Stimulated activated CD4-positive, alpha-beta T cell treated with anti-CD3 and anti-CD28 coated beads, Interleukin-15, amount 100 ng/mL, for 48 hours (primary cell): ENCODE measurements at places on chromosomes 2 and 18.

DNA sequence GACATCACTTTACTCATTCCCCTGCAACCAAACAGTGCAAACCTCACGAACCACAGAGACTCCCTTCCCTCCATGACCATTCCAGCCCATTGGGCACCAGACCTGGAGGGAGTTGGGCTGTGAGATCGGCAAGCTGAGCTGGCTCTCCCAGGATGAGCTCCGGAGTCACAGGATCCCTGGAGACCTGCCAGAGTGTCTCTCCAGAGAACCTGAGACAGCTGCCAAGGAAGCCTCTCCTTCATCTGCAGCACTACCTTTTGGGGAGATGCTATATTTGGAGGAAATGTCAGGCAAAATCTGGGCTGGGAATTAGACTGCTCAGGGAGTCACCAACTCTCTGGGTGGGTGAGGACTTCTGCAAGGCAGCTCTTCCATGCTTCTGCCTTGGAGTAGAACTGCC, 417.4 kb downstream of the TNS1 start:
- no peak for DNase-seq

DNA sequence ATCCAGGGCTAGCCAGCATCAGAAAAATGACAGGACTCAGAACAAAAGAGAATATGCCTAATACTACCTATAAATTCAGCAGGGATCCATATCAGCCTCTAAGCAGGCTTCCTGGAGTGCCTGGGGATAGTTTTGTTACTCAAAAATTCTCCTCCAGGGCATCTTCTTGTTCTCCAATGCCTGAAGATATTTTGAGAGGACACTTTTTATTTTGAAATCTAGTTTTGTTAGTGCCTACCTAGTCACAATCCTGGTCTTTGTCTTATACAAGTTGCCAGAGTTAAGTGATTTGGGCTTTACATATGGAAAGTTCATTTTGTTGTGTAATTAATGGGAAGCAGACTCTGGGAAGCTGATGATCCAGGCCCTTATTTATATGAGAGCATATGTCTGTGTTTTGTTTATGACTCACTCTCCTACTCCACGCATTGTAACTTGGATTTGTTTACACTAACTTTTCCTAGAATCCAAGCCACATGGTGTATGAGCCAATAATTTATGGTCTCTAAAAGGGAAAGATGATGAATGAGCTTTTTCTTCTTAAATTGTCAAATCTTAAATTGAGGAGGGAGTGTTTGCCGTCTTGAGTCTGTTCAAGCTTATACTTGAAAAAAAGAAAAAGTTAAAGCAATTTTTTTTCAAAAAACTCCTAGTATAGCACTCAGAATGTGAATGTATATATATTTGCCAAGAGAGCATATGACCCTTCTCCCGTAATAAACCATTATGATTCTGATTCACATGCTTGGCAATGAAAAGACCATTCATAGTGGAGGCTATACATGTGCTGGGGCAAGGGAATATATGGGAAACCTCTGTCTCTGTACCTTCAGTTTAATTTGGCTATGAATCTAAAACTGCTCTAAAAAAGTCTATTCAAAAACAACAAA, 370.3 kb downstream of the SETBP1 start:
- DNase-seq: no peak

- DNase-seq: no peak
These were observed 4.2 kb upstream of the ERFE start for GRCh38 chr2:238154570-238154969.

GRCh38 chr2:172280571-172281361, 146.6 kb upstream of the ITGA6 start:
- no peak for DNase-seq

DNA sequence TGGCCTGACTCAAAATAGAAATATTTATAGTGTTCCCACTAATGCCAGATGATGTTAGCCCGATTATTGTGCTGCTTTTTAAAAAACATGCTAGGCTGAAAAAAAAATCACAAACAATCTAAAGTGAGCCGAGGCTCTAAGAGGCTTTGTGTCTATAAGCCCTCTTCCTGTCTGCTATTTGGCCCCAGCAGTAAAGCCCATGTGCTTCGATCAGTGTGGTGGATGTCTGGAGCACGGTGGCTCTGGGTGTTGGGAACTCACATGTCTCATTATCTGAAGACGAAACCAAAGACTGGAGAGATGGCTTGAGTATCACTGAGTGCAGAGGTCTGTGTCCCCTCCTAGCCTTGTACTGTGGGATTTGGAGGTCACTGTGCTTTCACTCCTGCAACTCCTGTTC, 55.1 kb downstream of the INO80C start:
- DNase-seq: no peak

DNA sequence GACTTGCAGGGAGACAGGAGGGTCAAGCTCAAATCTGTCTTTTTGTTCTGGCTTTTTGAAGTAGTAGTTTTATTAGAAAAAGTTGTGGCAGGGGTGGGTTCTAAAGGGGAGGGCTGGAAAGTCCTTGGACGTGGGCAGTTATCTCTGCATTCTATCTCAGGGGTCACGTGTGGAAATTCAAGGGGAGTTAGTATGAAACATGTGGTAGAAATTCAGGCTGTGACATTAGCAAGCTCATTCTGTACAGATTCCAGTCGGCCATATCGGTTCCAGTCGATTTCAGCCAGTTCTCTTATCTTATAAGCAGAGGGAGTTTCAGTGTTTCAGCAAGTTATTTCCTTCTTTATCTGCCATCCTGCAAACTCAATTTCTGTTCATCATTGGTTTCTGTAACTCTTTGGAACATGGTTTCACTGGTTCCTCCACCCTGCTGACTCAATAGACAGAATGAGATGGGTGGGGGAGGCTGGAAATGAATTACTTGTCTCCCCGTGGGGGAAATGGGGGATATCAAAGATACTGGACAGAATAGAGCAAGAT, 53.0 kb downstream of the RAB27B start:
- no peak for DNase-seq

DNA sequence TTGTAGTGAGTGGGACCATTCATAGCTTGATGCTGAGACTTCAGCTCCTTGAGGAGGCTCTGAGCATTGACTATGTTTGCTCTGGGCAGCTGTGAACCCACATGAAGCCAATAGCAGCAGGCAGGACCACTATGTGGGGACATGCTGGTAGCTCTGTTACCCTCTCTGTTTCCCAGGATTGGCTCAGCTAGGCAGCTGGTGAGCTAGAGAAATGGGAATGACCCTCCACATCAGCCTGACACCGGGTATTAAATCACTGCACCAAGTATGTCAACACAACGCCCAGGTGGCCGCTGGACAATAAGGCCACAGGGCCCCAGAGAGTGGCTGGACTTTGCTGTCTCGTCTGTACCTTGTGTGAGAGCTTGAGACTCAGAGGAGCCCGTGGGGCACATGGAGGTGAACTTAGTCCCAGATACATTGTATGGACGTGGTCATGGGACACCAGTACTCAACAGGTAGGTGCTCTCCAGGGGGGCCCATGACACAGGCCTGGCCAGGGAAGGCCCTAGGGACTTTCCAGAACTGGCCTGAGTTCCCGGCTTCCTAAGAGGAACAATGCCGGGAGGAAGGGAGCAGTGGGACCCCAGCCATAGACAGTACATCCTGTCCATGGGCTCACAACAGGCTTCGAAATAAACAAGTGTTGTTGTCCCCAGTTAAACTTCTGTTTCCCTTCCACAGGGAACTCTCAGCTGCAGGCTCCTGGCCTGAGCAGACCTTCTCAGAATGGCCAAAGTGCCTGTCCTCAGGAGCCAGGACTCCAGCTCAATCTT, 35.2 kb downstream of the HS1BP3 start:
- no peak for DNase-seq

DNA sequence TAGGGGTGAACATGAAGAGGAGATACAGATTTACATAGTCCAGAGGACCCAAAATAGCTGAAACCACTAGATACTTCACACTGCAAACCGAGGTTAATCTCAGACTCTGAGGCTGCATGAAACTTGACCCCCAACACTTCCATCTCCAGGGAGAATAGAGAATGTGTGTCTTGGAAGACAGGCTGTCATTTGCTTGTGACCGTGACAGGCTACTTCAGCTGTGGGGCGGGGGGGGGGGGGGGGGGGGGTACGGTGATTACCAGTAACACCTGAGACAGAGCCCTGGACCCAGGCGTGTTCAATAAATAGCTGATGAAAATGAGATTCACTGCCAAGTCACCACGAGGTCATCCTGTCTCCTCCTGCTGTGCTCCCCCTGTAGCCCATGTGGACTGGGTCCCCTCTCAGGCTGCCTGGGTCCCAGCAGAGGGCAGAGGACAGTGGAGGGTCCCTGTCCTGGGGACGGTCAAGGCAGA, 5.7 kb upstream of the KLHL29 start:
- DNase-seq: no peak

DNA sequence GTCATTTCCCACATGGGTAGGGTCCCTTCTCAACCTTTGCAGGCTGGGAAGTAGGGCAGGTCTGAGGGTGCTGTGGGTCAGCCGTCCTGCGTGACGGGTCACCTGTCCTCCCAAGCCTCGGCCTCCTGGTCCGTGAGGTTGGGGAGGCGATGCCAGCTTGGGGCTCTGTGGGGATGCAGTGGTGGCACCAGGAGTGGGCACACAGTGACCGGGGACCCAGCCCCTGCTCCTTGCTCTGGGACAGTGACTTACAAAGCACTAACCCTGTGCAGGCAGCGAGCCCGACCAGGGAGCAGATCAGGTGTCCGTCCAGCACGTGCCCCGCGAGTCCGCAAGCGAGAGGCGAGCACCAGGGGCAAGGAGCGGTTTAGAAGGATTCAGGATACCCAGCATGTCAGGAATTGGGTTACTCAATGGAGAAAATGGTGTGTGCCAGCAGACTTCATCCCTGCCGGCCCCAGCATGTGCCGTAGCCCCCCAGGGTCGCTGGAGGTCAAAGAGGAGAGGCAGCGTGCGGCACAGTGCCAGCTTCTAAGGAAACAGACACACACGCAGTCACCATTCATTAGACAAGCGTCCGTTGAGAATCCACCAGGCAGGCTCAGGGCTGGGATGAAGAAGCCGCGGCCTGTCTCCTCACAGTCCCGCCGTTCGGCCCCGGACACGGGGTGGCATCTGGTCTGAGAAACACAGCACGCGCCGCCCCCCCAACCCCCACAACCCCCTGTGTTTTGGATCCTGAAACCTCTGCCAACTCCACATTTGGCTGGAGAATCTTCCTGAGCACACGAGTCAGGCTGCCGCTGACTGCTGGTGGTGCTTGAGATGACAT, 11.7 kb downstream of the COLEC11 start:
- DNase-seq: no peak

DNA sequence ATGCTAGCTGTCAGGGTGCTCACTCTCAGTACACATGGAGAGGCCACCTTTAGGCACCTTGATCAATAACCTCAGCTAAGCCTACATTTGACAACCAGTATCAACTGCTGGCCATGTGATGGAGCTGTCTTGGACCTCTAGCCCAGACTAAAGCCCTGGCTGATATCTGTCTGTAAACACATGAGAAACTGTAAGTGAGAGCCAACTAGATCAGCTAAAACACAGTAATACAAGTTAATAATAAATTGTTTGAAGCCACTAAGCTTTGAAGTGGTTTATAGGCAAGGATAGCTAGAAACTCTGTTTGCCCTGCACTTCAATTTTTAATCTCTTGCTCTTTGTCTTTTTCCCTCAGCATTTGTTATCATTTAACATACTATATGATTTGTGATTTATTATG, 407.1 kb downstream of the SPAG16 start:
- DNase-seq: no peak

DNA sequence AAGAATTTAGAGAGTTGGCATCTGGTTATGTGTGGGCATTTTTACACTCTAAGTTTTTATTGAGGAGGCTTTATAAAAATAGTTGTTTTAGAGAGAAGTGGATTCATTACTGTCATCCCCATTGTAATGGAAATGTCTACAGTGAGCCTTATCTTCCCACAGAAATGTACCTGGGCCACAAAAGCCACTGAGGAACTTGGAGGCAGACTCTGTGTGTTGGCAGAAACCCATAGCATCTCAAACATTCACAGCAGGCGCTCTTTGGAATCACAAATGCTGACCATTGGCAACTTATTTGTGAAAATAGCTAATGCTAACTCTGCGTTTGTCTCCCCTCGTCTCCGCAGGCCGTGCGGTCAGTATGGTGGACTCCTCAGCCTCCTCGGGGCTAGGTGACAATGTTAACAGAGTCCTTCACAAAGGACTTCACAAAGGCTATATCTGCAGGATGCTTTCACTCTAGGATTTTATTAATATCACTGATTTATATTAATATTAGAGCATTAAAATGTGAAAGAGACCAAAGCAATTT, 689.1 kb upstream of the POU3F3 start:
- no peak for DNase-seq

GRCh38 chr2:41420219-41420618, 627.6 kb upstream of the PKDCC start:
- DNase-seq: no peak

DNA sequence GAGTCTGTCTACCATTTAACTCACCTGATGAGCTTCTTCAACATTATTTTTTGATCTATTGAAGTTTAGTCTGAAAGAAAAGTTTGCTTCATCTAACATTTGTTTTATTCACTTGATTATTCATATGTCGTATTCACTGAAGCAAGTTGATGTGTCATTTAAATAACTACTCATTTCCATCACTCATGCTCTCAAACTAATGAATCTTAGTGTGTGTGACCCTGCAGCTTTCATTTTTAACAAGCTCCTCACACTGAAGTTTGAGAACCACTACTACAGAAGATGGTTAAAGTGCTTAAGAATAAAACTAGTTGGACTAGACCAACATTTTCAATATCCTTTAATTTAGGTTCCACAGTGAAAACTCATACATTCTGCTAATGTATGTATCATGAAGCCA, 1.8 kb upstream of the ABI2 start:
- DNase-seq: no peak

GRCh38 chr2:215879977-215880940, 133.1 kb downstream of the MREG start:
- no peak for DNase-seq

DNA sequence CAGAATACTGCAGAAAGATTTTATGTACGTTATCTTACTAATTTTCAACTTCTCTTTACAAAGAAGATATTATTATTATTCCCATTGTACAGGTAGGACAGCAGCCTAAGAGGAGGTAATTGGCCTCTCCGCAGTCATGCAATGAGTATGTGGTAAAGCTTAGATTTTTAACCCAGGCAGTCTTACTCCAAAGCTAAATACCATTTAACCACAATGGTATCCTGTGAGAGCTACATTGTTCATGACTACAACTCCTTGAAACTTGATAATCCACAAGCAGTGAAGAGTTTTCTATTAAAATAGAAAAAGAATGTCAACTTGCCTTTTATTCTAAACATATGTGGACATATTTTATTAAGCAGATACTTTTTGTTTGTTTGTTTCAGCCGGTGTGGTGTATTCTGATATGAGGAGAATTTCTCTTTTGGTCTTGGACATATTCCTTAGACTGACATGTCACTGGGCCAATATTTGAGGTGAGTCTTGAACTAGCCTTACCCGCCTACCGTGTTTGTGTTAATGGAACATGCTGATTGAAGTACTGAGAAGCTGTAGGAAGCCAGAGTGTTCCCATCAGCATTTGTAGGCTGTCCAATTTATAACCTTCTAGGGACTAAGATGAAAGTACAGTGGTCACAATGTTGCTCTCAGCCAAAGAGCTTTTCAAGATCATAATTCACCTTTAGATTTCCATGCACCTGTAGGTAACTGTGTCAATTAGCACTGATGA, 293.9 kb upstream of the DCC start:
- DNase-seq: no peak

GRCh38 chr2:47023332-47023731, 107.7 kb upstream of the MCFD2 start:
- no peak for DNase-seq
